ENCODE measurements at places on chromosomes 3 and 15.

DNA sequence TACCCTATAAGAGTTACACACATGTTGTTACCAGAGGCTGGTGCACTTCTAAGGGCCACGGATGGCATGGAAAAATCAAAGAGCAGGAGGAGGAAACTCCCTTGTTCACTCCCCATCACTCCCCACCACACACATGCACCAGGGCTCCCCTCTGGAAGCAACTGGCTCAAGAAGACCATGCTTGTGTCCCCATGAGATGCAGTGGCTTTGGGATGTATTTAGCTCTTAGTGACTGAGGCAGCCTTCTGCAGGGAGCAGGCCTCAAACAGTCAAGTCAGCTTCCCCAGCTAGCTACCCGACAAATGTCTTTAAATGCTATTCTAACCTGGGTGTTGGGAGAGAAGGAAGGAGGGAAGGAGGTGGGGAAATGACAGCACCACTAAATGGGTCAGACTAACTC lies 32.9 kb upstream of the RAD18 start:
- DNase-seq = no peak

DNA sequence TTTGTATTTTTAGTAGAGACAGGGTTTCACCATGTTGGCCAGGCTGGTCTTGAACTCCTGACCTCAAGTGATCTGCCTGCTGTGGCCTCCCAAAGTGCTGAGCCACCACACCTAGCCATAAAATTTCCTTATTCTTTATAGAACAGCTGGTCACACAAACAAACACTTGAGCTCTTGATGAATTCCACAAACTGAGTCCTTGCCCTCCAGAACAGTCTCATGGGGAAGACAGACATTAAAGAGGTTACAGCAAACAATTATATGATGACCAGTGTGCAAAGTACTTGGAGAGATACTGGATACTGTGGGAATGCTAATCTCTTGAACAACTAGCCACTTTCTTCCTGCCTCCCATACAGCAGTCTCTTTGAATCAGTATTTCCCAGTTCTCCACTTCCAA lies 7.5 kb upstream of the ATP11B start:
- no peak for DNase-seq

GRCh38 chr3:133152681-133153220 lies 114.6 kb downstream of the TMEM108 start:
- DNase-seq = peak; percentile 15

GRCh38 chr3:153273217-153273616 lies 111.2 kb downstream of the RAP2B start:
- DNase-seq = no peak

DNA sequence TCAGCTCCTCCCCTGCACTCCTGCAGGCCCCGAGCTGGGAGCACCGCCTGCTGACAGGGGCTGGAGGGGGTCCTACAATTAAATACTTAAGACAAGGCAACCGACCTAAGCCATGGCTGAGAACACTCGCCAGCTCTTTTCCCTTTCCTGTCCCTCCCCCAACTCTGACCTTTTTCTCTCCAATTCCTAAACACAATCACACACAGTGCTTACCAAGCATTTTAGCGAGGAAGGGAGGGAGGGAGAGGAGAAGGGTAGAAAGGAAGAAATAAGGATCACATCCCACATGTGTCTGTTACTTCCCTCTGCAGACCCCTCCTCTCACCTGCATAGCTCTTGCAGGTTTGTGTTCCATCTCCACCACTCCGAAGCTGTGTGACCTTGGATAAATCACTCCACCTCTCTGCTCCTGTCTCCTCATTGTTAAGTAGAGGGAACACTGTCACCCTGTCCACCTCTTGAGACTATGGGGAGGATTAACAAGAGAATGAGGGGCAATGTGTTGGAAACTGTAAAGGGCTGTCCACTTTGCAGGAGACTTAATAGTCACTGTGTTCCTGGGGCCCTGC lies 63.6 kb downstream of the CYP11A1 start:
- no peak for DNase-seq

DNA sequence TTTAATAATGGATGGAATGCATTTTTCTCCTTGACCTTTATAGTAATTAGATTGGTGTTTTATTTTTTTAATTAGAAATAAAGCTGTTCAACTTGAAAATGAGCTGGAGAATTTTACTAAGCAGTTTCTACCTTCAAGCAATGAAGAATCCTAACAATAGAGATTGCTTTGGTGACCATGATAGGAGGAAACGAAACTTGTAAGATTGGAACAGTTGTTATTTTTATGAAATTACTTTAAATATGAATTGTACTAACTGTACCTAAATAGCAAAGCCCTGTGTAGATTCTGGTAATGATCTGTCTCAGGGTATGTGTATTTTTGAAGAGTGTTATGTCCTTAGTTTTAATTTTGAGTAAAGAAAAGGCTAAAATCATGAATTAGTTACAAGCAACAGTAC lies 44.4 kb downstream of the MFN1 start:
- DNase-seq = no peak

GRCh38 chr3:61928039-61928438 lies 366.7 kb downstream of the PTPRG start:
- DNase-seq = no peak
